ENCODE measurements at places on chromosomes 5 and 9.

DNA sequence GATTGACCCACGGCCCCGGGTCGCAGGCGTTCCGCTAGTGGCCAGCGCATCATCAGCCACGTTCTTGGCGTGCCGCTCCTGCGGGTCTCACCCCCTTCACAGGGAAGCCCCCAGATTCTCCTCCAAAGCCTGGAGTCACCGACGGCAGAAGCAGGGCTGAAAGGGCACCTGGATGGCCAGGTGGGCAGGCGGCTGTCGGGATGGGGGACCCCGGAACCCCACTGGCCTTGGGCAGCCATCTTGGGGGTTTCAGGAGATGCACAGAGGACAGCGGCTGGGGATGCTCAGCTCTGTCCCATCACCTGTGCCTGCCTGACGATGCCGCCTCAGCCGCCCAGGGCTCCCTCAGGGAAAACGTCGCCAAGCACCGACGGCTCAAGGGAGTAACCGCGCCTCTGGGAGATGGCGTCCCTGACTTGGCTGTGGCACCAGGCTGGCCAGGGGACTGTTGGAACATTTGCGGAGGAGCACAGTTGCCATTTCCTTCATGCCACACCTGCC is 14.1 kb upstream of the SLC9A3 start:
- DNase-seq, result no peak

DNA sequence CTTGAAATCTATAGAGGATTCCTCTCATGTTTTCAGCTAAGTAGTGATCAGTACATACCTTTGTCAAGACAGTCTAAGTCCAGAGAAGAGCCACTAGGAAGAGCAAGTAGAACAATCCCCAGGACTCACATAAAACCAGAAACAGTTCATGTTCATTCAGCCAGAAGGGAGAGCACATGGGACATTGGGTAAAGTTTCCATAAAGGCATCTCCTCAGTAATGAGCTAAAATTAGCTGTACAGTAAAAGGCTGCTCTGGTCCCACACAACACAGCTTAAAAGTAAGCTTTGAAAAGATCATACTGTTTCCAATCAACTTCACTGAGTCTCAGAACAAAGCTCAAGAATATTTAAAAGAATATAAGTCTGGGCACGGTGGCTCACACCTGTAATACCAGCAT is 32.4 kb downstream of the HOMER1 start:
- DNase-seq, result no peak

DNA sequence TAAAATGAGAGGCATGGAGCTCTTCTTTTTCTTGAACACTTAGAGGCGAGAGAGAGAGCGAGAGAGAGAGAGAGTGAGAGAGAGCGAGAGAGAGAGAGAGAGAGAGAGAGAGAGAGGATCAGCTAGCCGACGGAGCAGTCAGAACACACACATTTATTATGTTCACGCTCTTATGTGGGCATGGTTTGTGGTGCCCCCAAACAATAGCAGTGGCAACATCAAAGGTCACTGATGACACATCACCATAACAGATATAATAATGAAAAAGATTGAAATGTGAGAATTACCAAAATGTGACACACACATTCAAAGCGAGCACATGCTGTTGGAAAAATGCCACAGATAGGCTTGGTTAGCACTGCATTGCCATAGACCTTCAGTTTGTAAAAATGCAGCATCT is 116.1 kb downstream of the KDM4C start:
- no peak for DNase-seq

DNA sequence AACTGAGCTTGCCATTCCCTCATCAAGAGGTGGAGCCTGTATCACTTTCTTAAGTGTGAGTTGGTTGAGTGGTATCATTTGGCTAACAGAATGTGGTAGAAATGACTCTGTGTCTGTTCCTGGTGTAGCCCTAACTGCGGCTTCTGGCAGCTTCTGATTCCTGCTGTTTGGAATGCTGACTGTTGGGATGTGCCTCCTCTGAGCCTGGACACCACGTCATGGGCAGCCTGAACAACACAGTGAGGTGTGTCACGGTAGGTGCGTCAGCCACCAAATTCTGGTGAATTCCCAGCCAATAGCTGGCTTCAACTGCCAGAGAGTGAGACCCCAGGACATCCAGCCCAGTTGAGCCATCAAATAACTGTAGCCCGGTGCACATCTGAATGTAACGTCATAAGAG is 6.1 kb upstream of the C9orf152 start:
- DNase-seq, result no peak

GRCh38 chr9:101481261-101481660 is 45.7 kb upstream of the ALDOB start:
- DNase-seq, result no peak

GRCh38 chr5:74093561-74093960 is 467.6 kb downstream of the ARHGEF28 start:
- DNase-seq, result no peak

DNA sequence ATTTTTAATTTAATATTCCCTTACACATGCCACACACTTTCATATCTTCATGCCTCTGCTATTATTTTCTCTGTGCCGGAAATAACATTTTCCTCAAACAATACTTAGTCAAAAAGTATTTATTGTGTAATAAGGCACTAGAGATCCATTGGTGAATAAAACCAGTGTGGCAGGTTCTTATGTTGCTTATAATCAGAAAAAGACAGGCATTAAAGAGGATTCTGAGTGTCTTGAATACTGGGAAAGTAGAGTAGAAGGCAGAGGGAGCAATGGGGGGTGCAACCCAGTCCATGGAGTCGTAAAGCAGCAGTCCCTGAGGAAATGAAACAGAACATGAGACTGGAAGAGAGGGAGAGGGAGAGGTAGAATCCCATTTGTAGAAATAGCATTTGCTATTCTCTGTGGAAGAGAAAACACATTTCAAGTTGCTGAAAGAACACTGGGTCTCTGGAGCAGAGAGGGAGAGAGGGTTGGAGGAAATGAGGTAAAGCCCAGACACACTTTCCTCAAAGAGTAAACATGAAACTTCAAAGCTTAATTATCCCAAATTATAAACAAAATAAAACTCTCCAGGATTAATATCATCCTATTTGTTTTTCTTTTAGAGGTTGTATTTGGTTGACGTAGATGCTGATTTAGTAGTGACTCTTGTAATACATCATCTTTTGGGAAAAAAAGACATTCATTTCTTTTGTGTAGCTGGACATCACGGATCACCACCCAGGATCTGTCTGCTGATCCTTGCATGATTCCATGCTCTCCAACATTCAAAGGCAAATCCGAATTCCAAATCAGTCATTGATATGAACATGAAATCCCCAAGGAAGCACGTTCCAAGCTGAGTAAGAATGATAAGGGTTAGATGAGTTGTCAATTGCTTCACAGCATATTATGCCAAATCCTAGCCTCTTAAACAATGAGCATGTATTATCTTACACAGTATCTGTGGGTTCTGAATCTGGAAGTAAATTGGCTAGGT is 37.4 kb upstream of the GRAMD2B start:
- DNase-seq, result no peak

GRCh38 chr9:86713470-86713869 is 233.8 kb downstream of the GAS1 start:
- DNase-seq, result no peak

DNA sequence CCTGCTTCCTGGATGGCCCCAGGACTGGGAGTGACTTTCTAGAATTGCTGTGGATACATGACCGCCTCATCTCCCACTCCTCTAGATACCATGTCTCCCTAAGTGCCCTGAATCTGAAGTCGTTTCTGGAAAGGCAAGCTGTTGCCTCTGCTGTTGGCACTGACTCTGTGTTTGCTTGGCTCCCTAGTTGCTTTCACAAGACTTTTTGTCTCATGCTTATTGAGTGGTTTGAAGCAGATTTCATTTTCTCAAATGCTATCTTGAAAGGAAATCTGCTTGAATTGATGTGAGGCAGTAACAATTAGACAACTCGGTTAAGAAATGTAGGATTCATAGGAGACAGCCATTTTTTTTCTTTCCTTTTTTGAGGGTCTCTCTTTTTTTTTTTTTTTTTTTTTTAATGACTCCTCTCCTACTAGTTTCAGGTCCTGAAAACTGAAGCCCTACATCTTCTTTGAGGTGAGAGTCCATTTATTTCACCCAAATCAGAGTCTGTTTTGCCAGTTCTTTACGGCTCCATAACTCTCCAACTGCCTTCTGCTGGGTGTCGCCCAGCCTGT is 65.9 kb downstream of the PRDM6 start:
- DNase-seq, result no peak

GRCh38 chr5:33235304-33235703 is 205.5 kb upstream of the TARS1 start:
- DNase-seq, result no peak

DNA sequence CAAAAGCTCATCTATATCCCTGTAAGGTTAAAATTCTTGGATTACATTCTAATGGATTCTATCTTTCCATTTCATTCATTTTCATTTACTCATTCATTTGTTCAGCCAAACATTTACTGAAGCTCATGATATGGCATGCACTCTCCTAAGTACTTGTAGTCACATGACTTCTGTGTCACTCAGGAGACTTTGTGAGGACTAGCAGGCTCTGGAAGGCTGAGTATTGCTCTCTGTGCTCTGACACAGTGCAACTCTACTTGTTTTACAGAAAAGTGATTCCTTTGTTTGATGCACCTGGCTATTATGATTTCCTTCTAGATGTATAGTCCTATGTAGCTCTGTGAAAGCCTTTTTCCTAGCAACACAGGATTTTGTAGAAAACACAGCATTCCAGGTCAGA is 53.0 kb downstream of the YIPF5 start:
- no peak for DNase-seq

GRCh38 chr5:141640698-141641097 is 3.9 kb downstream of the RELL2 start:
- DNase-seq, result no peak

DNA sequence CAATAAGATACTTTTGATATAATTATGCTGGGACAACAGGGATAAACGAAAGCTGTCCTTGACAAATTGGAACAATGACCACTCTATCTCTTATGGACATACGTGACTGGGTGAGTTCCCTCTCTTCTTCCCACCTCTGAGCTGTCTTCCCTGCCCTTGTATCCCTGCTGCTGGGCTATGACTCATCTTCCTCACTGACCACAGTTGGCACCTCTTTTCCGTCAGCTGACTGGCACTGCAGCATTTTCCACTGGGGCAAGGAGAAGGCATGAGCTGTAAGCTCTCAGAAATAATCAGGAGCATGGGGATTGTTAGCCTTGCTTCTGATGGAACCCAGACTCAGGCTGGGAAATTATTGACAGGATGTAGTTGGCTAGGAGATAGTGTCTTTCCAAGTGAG is 48.7 kb downstream of the PCSK1 start:
- DNase-seq, result peak; percentile 67

DNA sequence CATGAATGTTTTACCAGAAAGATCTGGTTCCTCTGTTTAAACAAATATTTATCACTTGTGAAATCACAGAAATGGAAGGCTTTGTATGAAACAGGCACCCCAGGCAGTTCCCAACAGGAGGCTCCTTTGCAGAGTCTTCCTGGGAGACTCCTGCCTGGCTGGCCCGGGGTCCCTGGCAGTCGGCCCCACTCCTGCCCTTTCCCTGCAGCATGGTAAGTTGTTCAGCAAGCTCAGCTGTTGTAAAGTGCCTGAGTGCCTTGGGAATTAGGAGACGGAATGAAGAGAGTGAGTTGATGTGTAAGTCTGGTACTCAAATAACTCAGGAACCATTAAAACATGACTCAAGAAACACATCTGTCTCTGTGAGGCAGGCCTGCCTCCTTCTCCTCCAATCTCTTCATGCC is 17.5 kb upstream of the LHFPL2 start:
- DNase-seq, result no peak

- no peak for DNase-seq
These were observed 387.1 kb upstream of the IZUMO3 start for GRCh38 chr9:24932785-24933184.

- DNase-seq, result no peak
These were observed 26.8 kb upstream of the TXNDC8 start for GRCh38 chr9:110364451-110364850.

- no peak for DNase-seq
These were observed 274.9 kb downstream of the EFNA5 start for GRCh38 chr5:107395632-107396350.

- no peak for DNase-seq
These were observed 15.4 kb upstream of the NPR2 start for GRCh38 chr9:35776018-35776417.

DNA sequence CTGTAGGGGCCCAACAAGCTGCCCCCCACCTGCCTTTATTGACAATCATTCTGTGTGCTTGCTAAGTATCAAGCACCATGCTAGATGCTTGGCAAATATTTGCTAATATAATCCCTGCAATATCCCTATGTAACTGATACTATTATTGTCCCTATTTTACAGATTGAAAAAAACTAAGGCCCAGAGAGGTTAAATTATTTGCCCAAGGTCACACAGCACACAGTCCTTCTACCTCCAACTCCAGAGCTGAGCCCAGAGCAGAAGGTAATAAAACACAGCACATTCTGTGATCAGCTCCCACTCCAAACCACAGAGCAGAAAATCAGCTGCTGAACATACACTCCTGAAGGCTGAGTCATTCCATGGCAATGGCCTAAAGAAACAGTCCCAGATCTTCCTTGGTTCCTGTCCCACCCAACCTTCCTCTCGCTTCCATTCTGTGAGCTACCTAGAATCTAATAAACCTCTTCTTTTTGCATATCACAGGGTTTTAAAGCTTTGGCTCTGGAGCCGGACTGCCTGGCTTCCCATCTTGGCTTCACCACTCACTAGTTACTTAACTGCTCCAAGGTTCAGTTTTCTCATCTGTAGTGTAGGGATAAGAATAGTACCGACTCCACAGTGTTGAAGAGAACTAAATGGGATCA is 66.7 kb upstream of the ADRA1B start:
- DNase-seq, result peak; percentile 30

GRCh38 chr9:135295551-135296300 is 183.9 kb upstream of the PPP1R26 start:
- DNase-seq, result no peak

- peak; percentile 41 for DNase-seq
These were observed 373.6 kb downstream of the ADGRV1 start for GRCh38 chr5:90932052-90932699.

- DNase-seq, result no peak
These were observed 61.7 kb upstream of the SHB start for GRCh38 chr9:38130724-38131123.

DNA sequence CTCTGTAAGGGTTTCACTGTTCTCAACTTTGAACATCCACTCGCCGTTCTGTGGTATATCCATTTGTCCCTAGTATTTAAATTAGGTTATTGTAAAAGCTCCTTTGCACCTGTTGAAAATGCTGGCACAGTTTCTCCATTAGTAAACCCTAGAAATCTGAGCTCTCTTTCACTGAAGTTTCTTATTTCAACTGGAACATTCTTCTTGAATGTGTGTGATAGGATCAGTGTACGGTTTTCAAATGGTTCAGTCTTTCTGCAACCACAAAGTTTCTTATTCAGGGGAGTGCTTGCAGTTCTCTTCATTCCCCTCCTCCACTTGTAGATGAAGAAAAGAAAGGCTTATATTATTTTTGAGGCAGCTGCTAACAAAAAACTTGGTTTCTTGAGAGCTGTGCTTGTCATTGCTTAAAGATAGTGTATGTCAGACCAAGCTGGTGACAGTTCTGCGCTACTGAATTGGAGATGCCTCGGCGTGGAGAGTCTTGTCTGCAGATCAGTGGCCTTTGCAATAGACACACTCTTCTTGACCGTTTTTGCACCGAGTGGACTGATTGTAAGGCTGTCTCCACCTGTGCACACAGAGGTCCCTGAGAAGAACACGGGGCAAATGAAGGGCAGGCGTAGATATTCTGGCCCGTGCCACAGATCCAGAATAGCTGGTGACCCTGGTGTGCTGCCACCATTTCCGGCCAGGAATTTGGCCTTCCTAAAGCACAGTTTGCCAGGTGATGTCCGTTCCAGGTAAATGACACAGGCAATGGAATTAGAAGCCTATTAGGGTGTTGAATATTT is 102.2 kb downstream of the TRIO start:
- no peak for DNase-seq
